ENCODE measurements at places on chromosomes 7 and 10.

DNA sequence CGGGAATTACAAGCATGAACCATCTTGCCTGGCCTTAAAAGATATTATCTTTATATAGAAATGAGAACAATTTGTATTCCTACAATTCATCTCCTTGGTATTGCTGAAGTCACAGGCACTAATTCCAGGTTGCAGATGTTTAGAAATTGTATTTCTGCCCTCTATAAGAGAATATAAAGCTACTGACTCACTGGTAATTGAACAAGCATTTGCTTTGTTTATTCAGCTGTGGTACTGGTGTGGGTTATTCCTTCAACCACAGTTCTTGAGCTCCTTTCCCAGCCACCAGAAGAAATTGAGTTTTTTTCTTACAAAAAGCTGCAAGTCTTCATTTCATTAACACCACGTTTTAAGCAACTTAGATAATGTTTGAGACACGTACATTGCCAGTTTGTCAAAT is 29.0 kb upstream of the MPP7 start:
- no peak for DNase-seq

DNA sequence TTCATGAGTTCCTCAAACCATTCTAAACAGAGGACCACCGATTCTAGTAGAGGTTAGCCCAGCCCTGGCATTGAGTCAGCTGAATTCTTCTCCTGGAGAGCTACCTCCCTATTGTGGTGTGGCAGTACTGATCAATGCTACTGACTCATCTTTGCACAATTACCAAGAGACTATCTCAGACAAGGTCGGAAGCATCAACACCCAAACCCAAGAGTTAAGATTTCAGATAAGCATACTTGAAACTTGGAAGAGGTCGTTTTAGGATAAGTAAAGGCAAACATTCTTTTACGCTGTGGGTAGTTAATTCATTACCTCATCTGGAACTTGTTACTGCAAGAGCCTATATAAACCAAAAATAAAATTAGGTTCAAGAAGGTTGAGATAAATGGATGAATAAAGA is 154.6 kb upstream of the NRBF2 start:
- DNase-seq: no peak

GRCh38 chr10:70132098-70133029 is at the start of gene AIFM2:
TSS of gene AIFM2 (minus strand) at chr10:70132825. CDS start at chr10:70124084, 8,741 bp downstream.
- peak; percentile 71 for DNase-seq

DNA sequence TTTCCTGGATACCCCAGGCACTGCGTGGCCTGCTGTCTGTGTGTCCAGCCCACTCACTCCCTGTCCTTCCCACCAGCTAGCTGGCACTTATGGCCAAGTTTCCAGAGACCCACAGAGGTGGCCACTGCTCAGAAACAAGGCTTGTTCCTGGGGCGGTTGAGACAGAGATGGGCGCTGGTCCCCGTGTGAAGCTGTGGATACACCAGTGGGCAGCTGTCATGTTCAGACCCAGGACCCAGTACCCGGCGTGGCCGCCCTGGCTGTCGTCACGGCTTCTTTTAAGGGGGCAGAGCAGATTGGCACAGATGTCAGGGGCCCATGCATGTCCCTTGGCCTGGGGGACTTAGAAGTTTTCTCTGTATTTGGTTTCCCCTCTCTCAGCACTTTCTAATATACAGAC is 36.3 kb downstream of the FOXL3 start:
- DNase-seq: no peak

DNA sequence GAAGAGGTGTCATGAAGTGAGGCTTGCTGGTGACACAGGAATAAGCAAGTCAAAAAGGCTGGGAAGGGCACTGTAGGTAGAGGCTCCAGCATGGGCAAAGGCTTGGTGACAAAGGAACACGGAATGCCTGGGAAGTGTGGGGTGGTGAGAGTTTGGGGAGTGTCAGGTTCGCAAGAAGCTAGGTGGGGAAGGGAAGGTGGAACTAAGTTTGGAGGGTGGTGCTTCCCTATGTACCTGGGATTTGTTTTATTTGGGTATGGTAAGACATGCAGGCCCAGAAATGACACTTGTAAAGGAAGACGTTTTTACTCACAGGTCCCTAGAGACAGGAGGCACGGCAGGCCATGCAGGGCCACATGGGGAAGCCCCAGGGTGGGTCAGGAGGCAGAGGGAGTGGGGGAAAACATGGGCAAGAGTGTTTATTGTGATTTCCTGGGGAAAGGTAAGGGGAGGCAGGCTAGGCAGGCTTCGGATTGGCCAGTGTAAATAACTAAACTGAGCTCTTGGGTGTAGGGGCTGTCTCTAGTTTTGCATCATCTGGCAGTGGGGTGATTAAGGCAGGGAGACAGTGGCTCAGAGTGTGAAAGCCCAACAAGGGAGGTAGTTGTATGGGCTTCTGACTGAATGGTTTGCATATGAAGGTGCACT is 52.1 kb downstream of the SH2D4B start:
- DNase-seq: no peak

DNA sequence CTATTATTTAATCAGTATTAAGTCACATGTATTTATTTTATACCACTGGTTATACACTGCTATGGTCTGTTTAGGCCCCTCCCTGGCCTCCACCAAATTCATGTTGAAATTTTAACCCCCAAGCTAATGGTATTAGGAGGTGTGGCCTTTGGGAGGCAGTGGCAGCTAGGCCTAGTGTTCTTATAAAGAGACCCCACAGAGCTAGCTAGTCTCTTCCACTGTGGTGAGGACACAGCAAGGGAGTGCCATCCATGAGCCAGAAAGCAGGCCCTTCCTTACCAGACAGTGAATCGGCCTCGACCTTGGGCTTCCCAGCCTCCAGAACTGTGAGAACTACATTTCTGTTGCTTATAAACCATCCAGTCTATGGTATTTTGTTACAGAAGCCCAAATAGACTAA is 28.7 kb downstream of the RBM48 start:
- no peak for DNase-seq

DNA sequence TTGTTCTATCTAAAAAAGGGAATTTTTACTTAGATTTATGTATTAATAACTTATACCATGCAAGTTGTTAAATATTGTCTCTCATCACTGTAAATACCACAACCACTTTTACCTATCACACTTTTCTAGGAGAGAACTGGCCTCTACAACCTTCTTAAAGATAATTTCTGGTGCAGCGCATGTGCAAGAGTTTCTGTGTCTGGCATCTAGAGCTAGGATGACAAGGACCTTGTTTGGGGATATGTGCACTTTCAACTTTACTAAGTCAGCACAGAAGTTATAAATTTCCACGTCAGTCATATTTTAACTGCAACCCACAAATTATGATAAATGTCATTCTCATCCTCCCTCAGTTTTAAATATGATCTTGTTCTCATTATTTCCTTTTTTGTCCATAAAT is 156.9 kb upstream of the ADCY1 start:
- no peak for DNase-seq

DNA sequence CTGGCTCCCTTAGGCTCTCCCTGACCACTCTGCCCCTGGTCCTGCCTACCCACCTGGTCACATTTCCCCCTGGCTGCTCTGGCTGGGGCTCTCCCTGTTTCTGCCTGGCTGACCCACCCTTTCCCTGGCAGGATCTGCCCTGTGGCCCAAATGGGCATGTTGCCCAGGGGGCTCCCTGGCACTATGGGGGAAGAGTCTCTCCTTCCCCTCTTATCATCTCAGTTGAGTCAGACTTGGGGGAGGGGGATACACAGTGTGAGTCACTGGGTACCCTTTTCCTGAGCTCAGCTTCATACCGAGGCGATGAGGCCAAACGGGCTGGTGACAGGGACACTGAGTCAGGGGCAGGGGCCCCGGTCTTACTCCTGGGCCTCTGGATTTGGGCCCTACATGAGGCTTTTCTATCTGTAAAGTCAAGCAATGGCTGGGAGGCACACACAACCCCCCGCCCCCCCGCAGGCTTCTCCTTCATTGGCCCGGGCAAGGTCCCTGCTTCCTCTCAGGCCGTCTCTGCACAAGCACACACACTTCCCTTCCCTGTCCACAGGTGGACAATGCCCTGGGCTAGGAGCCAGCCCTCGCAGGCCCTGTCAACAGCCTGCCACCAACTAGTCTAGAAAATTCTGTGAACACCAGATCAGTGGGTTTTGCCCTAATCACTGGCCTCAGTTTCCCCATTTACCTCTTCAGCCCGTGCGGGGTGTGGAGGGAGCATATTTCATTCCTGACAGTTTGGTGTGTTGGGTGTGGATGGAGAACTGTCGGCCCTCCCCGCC is 627 bp upstream of the FLNC start:
- no peak for DNase-seq

- DNase-seq: peak; percentile 31
These were observed 332.6 kb downstream of the TNS3 start for GRCh38 chr7:47249361-47249760.

DNA sequence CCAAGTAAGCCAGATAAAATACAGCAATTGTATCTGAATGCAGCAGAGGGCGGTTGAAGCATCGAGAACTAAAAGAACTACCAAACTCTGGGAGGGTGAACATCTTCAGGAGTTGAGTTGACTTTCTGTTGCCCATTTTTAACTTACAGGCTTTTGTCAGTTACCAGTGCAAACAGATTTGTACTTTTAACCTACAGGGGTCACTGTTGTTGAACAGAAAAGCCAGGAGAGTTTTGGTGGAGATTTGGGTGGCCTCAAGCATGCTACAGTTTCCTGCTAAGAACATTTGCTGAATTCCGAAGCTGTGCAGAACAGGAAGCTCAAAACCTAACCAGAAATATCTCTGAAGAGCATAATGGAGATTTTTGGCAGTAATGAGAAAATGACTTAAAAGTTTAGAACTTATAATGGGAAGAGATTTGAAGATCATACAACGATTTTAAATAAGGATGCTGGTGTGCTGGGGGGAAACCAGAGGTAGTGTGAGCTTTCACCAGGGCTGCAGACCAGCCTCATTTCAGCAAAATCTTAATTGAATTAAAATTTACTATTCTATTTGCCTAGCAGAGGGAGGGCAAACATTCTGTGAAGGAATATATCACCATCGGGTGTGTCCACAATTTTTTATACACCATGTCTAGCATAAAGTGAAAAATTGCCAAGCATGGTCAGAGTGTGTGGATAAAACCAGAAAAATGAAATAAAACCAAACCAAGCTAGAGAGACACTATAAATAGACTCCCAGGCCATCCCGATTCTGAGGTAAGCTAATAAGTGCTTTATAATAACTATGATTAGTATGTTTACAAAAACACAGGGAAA is 208.6 kb upstream of the CCDC6 start:
- DNase-seq: peak; percentile 25

DNA sequence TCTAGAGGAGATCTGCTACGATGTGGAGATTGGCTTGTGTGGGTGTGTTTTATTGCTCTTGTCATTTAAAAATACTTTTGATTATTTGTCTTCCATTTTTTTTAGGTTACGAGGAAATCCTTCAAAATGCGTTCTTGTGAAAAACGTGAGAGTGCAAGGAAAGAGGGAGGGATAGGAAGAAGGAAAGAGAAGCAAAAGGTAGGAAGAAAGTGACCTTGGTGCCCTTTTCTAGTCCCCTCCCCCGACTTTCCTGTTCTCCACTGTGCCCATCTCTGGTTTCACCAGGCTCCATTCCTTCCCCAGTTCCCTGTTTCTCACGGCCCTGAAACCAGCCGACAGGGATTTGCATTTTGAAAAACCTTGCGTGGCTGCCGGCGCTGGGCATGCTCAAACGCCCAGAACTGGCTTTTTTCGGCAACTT is 506 bp upstream of the GNAI1 start:
- no peak for DNase-seq

DNA sequence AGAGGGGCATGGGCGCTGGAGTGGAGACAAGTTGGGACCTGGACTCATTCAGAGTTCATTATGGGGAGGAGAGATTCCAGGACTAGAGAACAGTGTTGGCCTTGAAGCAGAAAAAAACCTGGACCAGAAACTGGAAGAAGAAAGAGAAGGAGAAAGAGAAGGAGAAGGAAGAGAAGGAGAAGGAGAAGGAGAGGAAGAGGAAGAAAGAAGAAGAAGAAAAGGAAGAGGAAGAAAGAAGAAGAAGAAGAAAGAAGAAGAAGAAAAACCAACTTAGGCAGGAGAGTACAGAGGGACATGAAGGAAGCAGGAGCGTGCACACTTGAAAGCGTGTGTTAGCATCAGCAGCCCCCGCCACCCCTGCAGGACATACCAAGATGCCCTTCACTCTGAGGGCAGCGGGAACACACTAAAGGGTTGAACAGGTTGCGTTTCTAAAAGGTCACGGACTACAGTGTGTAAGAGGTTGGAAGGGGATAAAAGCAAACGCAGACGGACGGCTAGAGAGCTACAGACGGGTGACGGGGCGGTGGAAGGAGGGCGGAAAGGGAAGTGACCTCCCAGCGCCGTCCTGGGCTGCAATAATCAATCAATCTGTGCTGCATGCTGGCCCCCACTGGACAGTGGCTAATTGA is 95.3 kb downstream of the SEC61G start:
- DNase-seq: no peak

DNA sequence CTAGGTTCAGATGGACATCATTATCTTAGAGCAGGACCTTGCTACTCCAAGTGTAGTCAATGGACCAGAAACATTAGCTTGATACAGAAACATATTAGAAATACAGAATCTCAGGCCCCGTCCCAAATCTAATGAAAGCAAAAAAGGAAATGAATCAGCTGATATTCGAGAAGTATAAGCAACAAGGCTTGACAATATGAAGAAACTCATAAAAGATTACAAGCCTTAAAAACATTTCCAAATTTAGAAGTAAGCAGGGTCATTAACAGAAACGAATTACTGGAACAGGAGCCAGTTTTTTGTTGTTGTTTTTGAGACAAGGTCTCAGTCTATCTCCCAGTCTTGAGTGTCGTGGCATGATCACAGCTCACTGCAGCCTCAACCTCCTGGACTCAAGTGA is 40.5 kb upstream of the GSAP start:
- DNase-seq: peak; percentile 69

DNA sequence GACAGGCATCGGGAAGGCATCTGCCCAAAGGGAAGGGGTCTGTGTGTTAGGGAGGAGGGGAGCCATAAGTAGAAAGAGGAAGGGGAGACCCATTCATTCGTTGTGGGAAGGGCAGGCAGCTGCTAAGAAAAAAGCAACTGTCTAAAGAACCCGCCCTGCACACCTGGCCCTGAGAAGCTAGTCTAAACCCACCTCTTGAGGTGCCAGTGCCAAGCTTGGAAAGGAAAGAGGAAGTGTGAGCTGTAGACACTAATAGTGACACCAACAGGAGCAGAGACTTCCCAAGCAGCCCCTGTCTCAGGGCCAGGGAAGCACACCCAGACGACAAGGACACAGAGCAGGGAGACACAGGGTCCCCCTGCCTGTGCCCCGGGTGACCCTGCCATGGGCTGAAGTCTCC is 40.8 kb upstream of the PRSS58 start:
- DNase-seq: no peak

GRCh38 chr7:154474903-154475520 is 422.8 kb downstream of the DPP6 start:
- DNase-seq: no peak

- DNase-seq: no peak
These were observed 928 bp upstream of the CSTF2T start for GRCh38 chr10:51700228-51700817.
